ENCODE measurements at places on chromosomes 6 and 20.

DNA sequence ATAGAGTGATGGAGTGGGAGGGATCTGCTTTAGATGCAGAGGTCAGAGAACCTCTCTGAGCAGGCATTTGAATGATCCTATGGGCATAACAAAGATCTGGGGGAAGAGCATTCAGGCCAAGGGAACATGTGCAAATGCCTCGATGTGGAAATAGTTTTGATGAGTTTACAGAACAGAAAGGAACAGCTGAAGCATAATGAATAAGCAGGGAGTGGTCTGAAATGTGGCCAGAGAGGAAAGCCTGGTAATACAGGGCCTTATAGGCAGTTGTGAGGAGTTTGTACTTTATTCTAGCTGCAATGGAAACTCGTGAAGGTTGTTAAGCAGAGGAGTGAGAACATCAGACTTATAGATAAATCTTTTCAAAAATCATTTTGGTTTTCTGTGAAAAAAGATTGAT is 33.0 kb upstream of the ME1 start:
- DNase-seq, result no peak

DNA sequence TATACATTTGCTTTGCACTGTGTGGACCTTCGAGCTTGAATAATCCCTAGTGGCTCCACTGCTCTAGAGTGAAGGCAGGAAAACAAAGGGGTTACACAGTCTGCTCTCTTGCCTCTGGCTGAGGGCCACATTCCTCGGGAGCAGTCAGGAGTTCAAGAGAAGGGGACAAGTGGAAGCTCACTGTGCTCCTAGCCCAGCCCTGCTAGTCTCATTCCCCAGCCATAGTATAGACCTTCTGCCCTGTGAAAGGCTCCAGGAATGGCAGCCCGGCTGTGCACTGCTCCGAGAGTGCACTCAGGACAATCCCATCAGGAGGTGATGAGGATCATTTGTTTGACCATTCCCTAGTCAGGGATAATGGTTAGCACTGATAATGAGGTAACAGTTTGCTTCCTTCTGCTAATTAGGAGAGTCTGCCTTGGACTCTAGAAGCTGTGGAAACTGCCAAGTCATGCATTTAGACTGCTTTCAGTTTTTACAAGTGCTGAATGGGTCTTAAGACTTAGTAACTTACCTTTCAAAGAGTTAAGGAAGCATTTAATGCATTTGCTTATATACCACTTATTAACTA is 8.5 kb downstream of the IYD start:
- no peak for DNase-seq

GRCh38 chr6:113860181-113860955 is 3.2 kb downstream of the MARCKS start:
- DNase-seq, result peak; percentile 41

DNA sequence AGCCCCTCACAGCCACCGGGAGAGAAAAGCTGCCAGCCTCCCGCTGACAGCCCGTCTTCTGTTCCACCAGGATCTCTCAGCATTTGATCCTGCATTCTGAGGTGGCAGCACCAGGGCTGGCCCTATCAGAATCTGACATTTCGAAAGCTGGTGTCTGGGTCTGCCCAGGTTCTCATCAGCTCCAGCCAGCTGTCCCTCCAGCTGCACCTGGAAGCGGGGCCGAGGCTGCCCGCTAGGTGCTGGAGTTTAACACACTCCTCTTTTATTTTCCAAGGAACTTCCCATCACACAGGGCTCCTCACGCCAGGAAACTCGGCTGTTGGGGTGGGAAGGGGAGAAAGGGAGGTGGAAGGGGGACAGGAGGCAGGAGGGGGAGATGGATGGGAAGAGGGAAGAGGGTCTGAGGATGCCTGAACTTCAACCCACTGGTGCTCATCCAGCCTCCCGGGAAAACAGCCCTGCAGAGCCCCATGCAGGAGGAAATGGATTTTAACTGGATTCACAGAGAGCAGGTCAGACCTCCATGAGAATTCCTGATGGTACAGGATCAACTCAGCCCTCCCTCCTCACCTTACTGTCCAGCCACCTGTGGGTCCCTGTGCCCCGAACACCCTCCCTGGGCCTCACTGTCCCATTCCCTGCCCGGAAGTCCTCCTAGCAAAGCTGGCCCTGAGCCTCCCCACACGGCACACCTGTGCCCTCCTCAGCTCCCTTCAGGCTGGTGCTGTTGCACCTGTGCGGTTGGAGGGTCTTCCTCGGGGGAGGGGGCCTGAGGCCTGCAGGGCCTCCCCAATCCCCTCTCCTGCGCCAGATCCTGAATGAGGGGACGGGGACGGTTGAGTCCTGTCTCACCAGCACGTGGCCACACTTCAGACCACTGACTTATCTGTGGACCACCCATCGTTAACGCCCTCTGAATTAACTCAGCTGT is 3.9 kb upstream of the LSM14B start:
- no peak for DNase-seq

GRCh38 chr6:157203312-157203744 is 120.0 kb downstream of the TMEM242 start:
- DNase-seq, result no peak

DNA sequence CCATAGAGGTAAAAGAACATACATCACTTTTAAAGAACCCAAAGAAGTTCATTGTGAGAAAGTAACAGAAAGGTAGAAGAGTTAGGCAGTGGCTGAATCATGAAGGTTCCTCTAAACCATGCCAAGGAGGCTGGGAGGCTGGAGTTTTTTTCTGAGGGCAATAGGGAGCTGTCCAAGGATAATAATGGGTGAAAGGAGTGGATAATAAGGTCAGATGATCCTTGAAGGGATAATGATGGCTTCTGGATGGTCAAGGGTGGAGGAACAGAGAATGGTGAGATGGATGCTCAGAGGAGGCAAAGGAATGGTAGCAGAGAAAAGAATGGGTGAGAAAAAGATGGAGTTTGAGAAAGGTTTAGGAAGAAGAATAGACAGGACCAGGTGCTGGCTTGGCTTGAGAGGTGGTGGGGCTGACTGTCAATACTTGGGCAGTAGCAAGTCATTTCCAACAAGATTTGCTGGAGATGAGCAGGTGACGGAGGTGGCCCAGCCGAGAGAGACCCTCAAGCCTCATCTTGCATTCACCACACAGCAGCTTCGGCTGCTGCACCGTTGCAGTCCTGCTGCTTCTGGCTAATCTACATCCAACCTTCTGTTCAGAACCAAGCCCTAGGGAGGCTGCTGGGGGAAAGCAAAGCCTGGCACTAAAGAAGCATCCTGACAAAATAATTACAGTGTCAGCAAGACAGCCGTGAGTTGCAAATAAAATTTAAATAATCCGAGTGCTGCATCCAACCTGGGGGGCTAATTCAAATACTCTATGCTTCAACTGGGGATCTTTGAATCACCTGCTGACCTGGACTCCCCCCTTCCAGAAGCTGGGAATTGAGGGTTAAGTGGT is 131.2 kb upstream of the KCNG1 start:
- DNase-seq, result no peak

DNA sequence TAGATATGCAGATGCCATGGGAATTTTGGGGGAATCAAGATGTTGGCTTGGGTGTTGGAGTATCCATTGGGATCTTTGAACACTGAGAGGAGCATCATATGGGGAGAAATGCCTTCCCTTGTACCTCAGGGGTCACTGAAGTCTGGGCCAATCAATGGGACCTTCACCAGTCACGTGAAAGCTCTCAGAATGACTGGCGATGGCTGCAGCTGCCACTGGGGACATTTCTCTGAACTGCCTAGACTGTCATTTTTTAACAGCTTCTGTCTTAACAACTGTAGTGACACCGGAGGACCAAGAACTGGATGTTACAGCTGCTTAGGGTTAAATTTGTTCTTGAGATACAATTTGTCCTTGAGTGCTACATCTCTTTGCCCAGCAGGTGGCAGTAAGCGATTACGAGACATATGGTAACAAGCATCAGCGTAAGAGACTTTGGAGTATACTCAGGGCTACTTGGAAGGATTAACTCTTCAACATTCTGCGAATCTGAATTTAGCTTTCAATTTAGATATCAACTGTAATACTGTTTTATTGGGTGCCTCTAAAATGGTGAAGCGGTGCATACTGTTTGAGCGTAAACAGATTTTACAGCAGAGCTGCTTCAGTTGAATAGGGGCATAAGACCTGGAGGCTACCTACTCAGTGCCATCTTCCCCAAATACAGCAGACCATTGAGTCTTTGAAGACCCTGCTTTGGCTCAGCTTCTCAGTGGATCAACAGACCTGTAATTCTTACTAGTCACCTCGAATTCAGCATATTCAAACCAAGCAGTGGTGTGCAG is 36.0 kb downstream of the CCN2 start:
- no peak for DNase-seq

DNA sequence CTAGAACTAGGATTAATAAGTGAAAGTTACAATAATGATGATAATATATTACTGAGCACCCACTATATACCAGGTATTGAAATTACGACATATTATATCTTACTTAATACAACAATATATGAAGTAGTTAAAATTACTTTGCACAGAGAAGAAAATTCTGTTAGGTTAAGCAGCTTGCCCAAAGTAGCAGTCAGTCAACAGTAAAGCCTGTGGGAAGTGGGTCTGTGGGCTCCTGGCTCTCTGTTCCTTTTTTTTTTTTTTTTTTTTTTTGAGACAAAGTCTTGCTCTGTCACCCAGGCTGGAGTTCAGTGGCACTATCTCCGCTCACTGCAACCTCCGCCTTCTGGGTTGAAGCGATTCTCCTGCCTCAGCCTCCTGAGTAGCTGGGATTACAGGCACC is 4.8 kb upstream of the GTF2H4 start:
- DNase-seq, result no peak

GRCh38 chr6:34855463-34855862 is 32.4 kb downstream of the TAF11 start:
- no peak for DNase-seq

GRCh38 chr20:11159728-11160127 is 485.9 kb upstream of the JAG1 start:
- no peak for DNase-seq

- DNase-seq, result no peak
These were observed 305.7 kb upstream of the FLRT3 start for GRCh38 chr20:14643146-14643545.

- DNase-seq, result no peak
These were observed 108.9 kb upstream of the KCNG1 start for GRCh38 chr20:51131811-51132210.

GRCh38 chr6:31203345-31203979 is 33.0 kb upstream of the POU5F1 start:
- no peak for DNase-seq

DNA sequence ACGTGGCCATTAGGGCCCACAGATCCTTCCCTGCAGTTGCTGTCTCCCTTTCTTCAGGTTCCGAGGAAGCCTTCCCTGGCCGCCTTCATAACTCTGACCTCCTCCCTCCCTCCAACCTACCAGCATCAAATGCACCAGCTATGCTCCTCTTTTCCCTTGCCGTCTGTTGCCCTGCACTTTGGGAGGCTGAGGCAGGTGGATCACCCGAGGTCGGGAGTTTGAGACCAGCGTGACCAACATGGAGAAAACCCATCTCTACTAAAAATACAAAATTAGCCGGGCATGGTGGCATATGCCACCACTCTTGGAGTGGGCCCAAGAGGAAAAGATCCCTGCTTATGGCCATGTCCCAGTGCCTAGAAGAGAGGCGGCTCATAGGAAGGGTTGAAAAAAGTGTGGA is 31.8 kb downstream of the RNASET2 start:
- DNase-seq, result no peak

DNA sequence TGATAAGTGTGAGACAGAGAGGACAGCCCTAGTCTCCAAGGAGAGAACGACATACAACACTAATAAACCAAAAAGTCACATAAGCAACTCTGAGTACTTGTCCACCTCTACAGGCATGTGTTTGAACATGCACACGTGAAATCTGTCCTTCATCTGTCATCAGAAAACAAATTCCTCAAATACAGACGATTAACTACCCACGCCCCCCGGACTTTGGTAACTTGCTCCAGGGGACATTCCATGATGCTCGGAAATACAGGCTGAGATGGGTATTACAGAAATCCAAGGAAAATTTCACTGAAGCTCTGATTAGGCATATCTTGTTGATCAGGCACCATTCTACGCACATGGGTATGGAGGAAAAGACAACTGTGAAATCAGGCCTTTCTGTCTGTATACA is 57.8 kb downstream of the LYRM4 start:
- no peak for DNase-seq

DNA sequence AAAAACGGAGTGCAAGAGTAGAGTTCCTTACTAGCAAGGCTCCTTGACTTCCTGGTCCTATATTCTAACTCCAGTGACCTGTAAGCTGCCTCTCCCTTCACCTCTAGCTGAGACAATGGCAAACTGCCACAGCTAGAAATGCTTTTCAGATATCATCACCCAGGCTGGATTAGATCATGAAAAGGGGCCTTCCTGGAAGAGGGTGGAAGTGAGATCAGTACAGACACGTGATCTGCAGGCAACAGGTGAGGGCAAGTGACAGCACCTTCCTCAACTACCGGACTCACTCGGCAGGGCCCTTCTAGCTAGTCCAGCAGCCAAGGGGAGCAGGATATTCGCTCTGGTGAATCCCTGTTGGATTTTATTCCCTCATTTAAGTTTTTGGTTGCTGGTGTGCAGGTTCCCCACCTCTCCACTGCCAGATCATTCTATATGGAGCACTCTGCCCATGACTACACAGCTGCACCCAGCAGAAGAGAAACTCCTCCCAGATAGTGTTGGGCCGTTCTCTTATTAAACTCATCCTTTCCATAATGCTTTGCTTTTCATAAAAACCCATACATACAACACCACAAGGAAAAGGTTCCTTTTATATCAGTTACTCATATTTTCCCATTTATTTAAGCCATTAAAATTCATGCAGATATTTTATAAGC is 26.4 kb upstream of the FAM83C start:
- no peak for DNase-seq

GRCh38 chr6:19866173-19866984 is 29.2 kb downstream of the ID4 start:
- DNase-seq, result no peak

GRCh38 chr6:164832410-164832809 is 477.0 kb downstream of the C6orf118 start:
- DNase-seq, result no peak

DNA sequence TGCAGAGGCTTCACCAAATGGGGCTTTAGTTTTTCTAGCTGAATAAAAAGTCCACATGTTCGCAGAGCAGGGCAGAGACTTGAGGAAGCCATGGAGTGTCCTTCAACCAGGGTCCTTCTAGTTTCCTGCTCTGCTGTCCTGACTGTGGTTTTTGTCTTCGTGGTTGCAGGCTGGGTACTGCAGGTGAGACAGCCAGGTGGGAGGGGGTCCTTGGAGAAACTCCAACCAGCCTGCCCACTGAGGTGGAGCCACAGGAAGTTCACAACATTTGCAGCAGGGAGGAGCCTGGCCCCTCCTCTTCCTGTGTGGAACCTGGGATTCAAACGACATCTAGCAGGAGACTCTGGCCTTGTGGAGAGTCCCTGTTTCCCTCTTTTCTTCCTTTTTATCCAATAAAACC is 68.8 kb upstream of the MYLIP start:
- DNase-seq, result no peak

DNA sequence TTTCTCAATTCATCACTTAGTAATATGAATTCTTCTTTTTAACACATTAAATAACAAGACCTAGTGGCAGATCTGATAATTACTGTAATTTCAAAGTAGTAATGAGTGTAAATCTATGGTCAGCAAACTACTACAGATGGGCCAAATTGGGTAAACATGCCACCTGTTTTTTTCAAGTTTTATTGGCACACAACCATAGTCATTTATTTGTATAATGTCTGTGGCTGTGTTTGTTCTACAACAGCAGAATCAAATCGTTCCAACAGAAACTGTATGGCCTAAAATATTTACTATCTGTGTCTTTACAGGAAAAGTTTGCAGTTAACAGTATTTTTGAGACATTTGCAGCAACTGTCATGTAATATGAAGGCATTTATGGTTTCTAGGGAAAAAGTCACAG is 86.1 kb upstream of the EYA2 start:
- DNase-seq, result no peak

- DNase-seq, result no peak
These were observed 10.5 kb downstream of the SNX3 start for GRCh38 chr6:108250240-108250866.

GRCh38 chr6:152054441-152054840 is 247.0 kb downstream of the ESR1 start:
- DNase-seq, result no peak
